ENCODE measurements at places on chromosomes 7 and 10.

DNA sequence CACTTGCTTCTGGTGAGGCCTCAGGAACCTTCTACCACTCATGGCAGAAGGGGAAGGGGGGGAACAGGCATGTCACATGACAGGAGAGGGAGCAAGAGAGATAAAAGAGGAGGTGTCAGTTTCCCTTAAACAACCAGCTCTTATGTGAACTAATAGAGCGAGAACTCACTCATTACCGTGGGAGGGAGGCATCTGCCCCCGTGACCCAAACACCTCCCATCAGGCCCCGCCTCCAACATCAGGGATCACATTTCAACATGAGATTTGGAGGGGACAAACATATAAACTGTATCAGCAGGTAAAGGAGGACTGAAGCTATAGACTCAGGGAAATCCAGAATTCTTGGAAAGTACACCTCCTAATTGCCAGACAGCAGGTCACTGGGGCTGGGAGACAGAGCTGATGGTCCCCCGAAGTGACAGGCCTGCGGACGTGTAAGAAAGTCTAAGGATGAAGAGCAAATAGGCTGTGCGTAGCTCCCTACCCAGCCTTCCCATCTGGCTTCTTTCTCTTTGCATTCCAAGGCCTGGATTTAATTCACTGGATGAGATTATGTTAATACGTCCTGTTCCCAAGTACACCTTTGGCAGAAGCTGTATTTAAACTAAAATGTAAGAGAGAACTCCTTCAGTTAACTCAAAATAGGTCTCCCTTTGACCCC is 186.7 kb upstream of the LYZL2 start:
- DNase-seq, result peak; percentile 75

DNA sequence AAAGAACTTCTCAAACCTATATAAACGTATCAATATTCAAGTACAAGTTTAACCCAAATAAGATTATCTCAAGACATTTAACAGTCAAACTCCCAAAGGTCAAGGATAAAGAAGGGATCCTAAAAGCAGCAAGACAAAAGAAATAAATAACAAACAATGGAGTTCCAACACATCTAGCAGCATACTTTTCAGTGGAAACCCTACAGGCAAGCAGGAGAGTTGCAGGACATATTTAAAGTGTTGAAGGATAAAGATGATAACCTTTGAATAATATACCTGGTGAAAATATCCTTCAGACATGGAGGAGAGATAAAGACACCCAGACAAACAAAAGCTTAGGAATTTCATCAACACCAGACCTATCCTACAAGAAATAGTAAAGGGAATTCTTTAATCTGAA is 82.8 kb downstream of the TES start:
- no peak for DNase-seq

DNA sequence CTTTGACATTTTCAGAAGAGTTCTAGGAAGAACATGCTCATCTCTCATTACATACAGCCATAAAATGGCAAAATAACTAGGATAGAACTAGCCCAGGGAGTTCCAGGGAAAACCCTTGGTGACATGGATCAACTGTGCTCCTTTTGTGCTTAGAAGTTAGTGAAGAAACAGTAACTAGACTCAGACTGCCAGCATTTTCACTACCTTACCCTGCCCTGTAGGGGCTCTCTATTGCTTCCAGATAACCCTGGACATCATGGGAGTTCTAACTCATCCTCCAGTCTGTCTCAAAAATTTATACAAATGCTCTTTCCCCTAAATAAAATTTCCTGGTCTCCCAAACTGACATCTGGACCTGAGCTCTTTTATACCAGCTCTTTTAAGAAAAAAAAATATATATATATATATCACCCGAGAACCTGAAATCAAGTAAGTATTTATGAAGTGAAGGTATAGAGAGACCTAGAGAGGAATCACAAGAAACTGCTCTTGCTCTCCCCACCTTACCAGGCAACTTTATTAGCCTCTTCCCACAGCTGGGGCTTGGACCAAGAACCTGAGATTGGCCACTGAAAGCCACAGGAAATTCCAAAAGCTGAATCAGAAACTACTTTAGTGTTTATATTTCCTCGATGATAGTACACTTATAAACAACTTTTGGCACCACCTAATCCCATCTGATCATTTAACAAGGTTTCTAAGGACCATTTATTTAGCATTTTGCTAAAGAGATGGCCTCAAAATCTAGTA is 101.4 kb downstream of the RELN start:
- DNase-seq, result no peak

- no peak for DNase-seq
These were observed 202.2 kb downstream of the AUTS2 start for GRCh38 chr7:69800495-69800894.

GRCh38 chr7:151424799-151425198 is 15.0 kb upstream of the WDR86 start:
- no peak for DNase-seq

GRCh38 chr7:155785536-155785935 is 26.7 kb downstream of the SHH start:
- no peak for DNase-seq

GRCh38 chr7:79091661-79092060 is 361.8 kb downstream of the MAGI2 start:
- no peak for DNase-seq

DNA sequence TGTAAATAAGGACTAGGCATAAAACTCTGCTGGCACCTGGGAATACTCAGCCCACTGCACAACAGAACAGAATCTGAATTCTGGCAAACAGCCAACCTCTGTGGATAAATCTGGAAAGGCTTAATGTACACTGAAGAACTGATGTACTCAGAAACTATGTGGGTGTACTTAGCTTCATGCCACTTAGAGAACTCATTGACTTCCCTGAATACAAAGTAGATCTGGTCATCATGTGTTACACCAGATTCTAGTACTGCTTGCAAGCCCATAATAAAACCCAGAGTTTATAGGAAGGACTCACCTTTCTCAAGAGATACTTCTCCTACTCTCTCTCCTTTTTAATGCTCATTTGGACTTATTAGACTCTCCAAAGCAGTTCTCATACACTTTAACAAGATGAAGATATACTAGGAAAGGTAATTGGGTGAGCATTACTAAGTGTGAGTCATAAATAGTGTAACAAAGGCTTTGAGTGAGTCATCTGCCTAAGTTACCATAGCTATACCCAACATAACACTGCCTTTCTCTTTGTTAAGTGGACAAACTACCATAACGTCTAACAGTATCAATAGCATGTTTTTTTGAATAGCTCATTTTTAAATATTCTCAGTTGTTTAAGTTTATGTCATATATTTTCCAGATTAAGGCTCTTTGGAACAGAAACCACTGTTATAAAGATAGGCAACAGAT is 309.1 kb downstream of the MDFIC start:
- DNase-seq, result peak; percentile 83

DNA sequence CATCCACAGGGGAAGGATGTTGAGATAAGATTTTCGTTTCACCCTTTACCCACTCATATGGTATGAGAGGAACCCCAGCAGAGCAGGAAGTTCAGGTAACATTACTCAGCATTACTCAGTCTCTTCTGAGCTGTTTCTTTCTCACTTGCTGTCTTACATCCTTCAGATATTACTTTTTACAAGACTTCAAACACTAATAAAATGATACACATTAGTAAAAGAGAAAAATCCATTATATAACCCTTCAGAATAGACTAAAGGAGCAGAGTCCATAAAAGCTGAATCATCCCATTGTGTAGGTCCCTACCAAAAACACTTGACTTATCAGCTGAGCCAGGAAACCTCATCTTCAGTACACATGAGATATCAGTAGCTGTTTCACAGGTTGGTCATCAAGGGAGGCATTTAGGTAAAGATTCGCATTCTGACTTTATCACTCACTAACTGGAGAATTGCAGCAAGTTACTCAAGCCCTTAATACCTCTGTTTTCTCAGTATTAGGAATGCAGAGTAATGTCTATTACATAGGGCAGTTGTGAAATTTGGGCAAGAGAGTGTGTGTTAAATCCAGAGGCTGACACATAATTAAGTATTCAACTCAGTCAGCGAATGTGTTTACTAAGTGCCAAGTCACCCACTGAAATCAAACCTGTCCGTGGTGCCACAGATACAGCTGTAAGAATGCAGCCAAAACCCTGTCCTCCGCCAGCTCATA is 44.7 kb downstream of the KLF6 start:
- no peak for DNase-seq

- no peak for DNase-seq
These were observed 1021.9 kb downstream of the LRMDA start for GRCh38 chr10:76453332-76453731.

GRCh38 chr10:114310346-114310745 is 71.3 kb downstream of the VWA2 start:
- DNase-seq, result no peak

GRCh38 chr7:50791363-50791937 is 8.8 kb upstream of the GRB10 start:
- DNase-seq, result no peak

DNA sequence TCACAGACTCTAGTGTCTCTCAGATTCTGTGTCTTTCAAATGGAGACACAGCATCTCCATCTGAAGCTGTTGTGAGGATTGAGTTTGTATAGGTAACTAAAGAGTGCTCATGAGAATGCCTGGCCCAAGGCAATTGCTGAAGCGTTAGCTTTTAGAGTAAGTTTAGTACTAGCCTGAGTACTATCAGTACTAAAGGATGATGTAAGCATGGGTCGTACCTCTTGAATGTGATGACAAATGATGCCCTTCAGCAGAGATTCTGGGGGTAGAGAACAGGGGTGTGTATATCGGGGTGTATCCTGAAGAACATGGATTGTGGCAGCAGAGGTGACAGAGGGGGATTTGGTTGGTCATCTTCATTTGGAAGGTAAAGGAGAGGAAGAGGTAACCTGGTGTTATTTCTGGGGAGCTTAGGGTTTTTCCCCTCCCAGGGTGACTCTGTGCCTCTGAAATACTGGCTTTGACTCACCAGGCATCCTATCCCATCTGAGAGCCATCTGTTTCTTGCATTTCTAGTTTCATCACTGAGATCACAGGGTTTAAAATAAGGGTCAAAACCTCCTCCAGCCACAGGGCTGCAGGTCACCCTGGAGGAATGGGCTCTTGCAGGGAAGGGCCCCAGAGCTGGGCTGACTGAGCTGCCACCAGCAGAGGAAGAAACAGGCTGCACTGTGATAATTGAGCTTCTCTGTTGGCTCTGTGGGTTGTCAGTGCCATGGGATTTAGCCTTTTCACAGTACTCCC is 756.0 kb downstream of the KCNMA1 start:
- no peak for DNase-seq

DNA sequence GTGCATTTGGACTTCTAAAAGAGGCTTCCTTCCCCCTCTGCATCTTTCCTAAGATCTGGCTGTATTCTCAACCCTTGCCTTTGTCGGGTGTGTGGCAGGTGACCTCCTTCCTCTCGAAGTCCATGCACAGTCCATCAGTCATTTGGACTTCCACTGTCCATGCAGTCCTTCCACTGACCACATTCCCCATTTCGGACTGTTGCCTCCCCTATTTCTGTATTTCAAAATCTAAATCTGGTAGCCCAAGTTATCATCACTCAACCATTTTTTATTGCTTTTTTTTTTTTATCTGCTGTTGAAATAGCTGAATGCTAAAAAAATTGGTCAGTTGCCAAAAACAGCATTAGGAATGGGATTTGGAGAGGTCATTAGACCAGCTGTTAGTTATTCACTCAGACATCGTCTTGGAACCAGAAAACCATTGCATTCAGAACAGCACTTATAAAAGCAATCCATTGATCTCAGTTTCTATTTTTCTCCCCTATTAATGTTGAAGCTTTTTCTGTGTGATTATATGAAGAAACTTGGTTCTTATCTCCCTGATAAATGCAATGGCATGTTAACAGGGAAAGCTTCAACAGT is 575.6 kb downstream of the KIF20B start:
- DNase-seq, result peak; percentile 35

DNA sequence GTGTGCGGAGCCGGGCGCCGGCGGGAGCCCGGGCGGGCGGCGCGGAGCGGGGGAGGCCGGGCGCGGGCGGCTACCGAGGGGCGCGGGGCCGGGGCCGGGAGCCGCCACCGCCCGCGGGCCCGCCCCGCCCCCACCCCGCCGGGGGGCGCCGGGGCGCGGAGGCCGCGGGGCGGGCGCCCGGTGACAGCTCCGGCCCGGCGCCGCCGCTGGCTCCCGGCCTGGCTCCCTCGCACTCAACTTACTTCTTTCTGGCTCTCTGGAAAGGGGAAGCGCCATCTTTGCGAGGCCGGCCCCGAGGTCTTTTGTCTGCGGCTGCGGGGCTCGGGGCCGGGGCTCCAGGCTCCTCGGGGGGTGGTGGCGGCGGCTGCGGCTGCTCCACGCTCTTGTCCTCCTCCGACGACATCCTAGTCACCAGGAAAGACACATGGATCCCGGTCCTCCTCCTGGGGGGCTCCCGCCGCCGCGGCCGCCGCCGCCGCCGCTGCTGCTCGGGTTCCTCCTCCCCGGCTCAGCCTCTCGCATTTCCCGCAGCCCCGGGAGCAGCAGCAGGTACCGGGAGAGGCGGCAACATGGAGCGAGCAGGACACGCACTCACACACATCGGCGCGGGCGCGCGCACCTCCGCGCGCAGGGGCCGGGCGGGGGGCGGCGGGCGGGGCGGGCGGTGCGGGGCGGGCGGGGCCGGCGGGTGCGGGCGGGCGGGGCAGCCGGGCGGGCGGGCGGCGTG is at the start of gene KMT2C:
TSS of gene KMT2C (minus strand) at position 620 of the 727 bp plus-strand sequence. CDS start at position 403, 217 bp downstream.
- DNase-seq, result no peak

GRCh38 chr7:106199813-106200364 is 84.9 kb downstream of the NAMPT start:
- no peak for DNase-seq

DNA sequence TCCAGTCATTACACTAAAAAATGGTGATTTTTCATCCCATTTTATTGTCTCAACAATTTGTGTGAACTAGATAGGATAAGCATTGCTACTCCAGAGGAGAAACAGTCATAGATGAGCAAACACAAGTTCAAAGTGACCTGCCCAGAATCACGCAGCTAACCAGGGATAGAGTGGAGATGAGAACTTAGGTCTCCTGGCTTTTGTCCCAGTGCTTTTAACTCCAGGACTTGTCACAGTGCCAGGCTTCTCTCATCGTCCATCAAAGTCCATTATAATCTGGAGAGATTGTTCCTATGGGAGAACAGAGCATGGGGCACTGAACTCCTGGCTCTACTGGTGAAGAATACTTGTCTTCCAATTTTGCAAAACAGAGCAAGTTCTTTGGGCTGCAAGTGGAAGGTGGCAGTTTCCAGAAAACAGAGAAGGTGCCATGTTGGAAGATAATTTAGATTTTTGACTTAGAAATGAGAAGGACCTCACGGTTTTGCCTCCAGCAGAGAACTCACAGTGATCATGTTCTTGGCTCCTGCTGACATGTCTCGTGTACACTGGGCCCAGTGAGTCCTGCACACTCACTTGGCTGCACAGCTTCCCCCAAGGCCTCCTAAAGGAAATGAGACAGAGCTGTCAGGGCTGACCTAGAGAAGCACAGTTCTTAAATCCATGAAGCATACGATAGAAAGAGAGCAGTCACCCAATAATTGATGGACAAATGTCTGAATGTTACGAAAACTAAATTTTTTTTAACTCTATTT is 322.9 kb upstream of the NRP1 start:
- no peak for DNase-seq

- DNase-seq, result peak; percentile 27
These were observed 138.1 kb downstream of the RELN start for GRCh38 chr7:103851357-103851756.

- peak; percentile 14 for DNase-seq
These were observed 33.3 kb downstream of the MTERF1 start for GRCh38 chr7:91847231-91847630.
